ENCODE measurements at places on chromosomes 16 and 17.

- peaks cover 19% of the 10 kb centered on the region for H3K4me1 ChIP-seq
- H3K27me3 ChIP-seq = peaks cover 31% of the 10 kb centered on the region
- H3K4me3 ChIP-seq = no peak overlapping the region
- no peak overlapping the region for H3K27ac ChIP-seq
- DNase-seq = no peak
Observed at GRCh38 chr17:30237296-30238002, 2.0 kb upstream of the SLC6A4 start.

- H3K4me1 ChIP-seq = peaks cover 19% of the 10 kb centered on the region
- peak; percentile 65 for DNase-seq
- H3K27me3 ChIP-seq = no peaks in the 10 kb centered on the region
- peaks cover 30% of the 10 kb centered on the region for H3K36me3 ChIP-seq
- peak overlapping the region; percentile 92 for H3K4me3 ChIP-seq
Observed at GRCh38 chr17:7561028-7561575, 617 bp upstream of the SENP3 start.

GRCh38 chr16:67283826-67284555 lies 4.7 kb downstream of the PLEKHG4 start:
- no peak for DNase-seq
- no peaks in the 10 kb centered on the region for H3K27me3 ChIP-seq
- no peaks in the 10 kb centered on the region for H3K4me1 ChIP-seq
- H3K36me3 ChIP-seq = no peaks in the 10 kb centered on the region
- no peak overlapping the region for H3K27ac ChIP-seq
- no peak overlapping the region for H3K4me3 ChIP-seq

- H3K27ac ChIP-seq = peak overlapping the region; percentile 69
- peak overlapping the region; percentile 70 for H3K4me3 ChIP-seq
- DNase-seq = no peak
Observed at GRCh38 chr16:30892670-30893416, 1.0 kb downstream of the BCL7C start.

- peak overlapping the region; percentile 89 for H3K27ac ChIP-seq
- H3K4me3 ChIP-seq = peak overlapping the region; percentile 80
- peaks cover 32% of the 10 kb centered on the region for H3K4me1 ChIP-seq
- H3K36me3 ChIP-seq = peaks cover 19% of the 10 kb centered on the region
- DNase-seq = no peak
Observed at GRCh38 chr16:89507214-89507833, 879 bp upstream of the SPG7 start.

DNA sequence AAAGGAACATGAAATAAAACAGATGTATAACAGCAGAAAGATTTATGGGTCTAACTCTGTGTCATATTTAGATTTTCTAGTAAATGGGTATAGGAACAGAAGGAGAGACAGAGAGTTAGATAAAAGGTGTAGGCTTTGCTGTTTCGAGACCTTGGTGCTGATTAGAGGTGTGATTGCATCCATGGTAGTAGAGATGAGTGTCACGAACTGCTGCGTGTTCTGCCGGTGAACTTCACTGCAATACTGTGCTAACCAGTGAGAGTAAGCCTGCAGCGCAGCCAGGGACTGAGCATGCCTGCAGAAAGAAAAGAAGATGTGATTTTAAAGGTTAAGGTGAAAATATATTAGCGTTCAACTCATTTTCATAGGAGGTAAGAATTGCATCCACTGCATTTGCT lies 53.7 kb upstream of the GSG1L start:
- no peak for DNase-seq
- H3K4me1 ChIP-seq = no peaks in the 10 kb centered on the region
- no peaks in the 10 kb centered on the region for H3K27me3 ChIP-seq
- no peak overlapping the region for H3K27ac ChIP-seq
- peaks cover 82% of the 10 kb centered on the region for H3K36me3 ChIP-seq

DNA sequence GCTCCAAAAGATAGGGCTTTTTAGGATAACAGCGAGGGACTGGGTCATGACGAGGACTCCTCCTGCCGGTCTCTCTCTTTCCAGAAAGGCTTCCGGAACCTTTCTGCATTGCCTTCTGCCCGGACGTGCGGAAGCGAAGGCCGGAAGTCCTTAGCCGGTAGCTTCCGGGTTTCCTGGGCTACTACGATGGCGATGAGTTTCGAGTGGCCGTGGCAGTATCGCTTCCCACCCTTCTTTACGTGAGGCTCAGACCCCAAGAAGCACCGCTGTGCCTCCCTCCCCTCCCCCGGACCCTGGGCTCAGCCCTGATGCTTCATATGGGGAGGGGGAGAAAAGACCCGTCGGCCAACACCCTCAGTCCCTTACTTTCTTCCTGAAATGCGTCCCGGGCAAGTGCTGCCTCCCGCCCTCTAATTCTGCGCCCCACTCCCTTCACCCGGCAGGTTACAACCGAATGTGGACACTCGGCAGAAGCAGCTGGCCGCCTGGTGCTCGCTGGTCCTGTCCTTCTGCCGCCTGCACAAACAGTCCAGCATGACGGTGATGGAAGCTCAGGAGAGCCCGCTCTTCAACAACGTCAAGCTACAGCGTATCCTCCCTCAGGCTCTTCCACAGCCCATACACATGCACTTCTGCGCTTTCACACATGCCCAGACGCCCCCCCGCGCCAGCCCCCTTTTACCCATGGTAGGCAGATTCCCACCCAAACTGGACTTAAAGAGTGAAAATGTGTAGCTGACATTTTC lies at the start of gene VPS25:
TSS of gene VPS25 (plus strand) at position 160 of the 746 bp plus-strand sequence. CDS start at position 187, 27 bp downstream.
- peaks cover 26% of the 10 kb centered on the region for H3K36me3 ChIP-seq
- peak; percentile 53 for DNase-seq
- peak within 1 kb of the TSS; percentile 85 for H3K4me3 ChIP-seq

DNA sequence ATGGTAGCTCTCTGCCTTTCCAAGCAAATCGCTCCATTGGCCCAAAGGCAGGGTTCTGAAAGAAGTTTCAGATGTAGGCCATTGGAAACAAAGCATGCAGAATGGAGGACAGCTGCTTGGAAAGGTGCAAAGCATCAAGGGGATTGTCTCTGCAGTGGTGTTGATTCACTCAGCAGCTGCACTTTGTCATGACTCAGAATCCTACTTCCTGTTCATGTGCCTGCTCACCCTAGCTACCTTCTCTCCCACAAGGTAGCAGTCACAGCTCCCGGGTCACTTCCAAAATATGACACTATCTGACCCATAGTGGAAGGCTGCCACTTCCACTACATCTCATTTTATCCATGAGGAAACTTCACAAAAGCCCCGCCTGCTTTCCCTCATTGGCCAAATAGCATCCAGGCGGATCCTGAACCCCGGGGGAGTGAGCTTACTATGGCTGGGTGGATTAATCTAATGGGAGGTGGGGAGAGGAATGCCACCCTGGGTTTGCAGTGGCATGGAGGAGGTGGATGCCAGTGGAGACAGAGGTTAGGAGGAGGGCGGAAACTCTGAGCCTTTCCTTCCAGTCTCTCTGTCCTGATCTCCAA lies 74.7 kb upstream of the NKD1 start:
- DNase-seq = no peak
- no peaks in the 10 kb centered on the region for H3K4me1 ChIP-seq
- no peaks in the 10 kb centered on the region for H3K36me3 ChIP-seq
- no peak overlapping the region for H3K4me3 ChIP-seq
